Endodermal cell (in vitro differentiated cells): ENCODE measurements at places on chromosomes 13 and 19.
A peak's percentile ranks its signal among the peaks of the same experiment; 100 is the strongest.

- H3K4me3 ChIP-seq = no peak overlapping the region
- H3K27ac ChIP-seq = no peak overlapping the region
- DNase-seq = no peak
These were observed 1131.7 kb downstream of the SLITRK5 start for GRCh38 chr13:88802886-88803285.

GRCh38 chr13:109787135-109787954 is 962 bp upstream of the IRS2 start:
- H3K27ac ChIP-seq = peak overlapping the region; percentile 53
- H3K4me3 ChIP-seq = peak overlapping the region; percentile 81
- H3K27me3 ChIP-seq = no peaks in the 10 kb centered on the region
- peak; percentile 86 for DNase-seq
- H3K36me3 ChIP-seq = peaks cover 2% of the 10 kb centered on the region

DNA sequence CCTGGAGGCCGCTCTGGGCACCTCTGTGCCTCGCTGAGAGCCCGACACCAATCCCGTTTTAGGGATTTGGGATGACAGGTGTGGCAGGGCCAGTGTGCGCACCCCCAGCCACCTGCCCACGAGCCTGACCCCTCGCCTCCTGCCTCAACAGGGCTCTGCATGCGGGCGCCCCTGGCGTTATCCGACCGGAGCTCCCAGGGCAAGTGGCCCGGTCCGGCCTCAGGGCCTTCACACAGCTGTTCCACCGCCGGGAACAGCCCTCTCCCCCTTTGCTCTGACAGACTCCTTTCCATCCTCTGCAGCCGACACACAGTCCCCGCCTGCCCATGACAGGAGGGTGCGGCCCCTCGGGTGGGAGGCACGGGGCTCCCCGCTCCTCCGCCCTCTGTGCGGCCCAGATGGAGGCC is 7.1 kb upstream of the WDR18 start:
- DNase-seq = no peak
- no peak overlapping the region for H3K27ac ChIP-seq
- no peak overlapping the region for H3K4me3 ChIP-seq
- H3K27me3 ChIP-seq = no peaks in the 10 kb centered on the region
- peaks cover 7% of the 10 kb centered on the region for H3K4me1 ChIP-seq
- H3K36me3 ChIP-seq = peaks cover 5% of the 10 kb centered on the region

DNA sequence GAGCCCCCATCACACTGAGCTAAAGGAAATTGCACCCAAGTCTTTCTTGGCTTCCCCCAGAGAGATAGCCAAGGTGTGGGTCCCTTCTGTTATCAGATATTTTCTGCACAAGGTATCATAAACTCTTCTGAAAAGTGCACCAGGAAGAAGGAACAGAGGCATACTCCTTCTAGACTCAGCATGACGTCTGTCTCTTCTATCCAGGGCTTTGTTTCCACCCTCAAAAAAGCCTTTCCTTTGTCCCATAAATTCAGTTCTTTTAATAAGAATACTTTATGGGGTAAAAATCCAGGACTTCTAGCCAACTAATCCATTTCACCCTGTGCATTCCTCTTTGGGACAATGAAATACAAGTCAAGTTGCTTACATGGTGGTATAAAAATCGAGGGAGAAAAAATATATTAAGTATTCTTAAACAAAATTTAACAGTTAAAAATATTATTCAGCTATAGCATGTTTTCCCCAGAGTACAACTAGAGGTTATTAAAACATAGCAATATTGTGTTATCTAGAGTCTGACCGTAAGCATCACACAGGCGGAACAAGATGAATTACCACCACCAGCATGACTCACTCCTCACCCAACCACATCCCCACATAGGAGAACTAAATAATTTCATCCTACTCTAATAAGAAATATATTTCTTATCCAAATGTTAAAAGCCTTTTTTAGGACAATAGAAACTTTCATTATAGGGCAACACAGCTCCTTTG is 79.9 kb upstream of the GPC6 start:
- no peaks in the 10 kb centered on the region for H3K4me1 ChIP-seq
- H3K36me3 ChIP-seq = no peaks in the 10 kb centered on the region
- no peak for DNase-seq
- H3K4me3 ChIP-seq = no peak overlapping the region

GRCh38 chr19:42360787-42361544 is 29.1 kb downstream of the CNFN start:
- H3K27ac ChIP-seq = no peak overlapping the region
- no peak overlapping the region for H3K4me3 ChIP-seq
- no peaks in the 10 kb centered on the region for H3K27me3 ChIP-seq
- peak; percentile 80 for DNase-seq
- peaks cover 28% of the 10 kb centered on the region for H3K36me3 ChIP-seq

DNA sequence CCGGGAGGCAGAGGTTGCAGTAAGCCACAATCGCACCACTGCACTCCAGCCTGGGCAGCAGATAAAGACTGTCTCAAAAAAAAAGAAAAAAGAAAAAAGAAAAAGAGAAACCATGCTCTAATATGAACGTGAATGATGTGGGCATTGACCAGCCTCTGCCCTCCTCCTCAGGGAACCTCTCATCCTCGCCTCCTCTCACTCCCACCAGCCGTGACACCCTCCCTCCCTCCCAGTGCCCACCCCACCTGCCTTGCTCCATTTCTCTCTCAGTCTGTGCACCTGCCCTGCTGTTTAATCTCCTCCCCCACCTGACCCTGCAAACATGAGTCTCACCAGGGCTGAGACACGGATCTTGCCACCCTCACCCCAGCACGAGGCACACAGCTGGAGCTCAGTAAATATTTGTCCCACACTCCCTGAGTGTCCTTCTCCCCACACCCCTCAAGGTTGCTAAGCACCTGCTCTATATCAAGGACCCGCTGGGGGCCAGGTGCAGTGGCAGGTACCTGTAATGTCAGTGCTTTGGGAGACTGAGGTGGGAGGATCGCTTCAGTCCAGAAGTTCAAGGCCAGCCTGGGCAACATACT is 7.5 kb upstream of the BCAT2 start:
- no peak overlapping the region for H3K27ac ChIP-seq
- peaks cover 30% of the 10 kb centered on the region for H3K36me3 ChIP-seq
- no peak for DNase-seq
- no peak overlapping the region for H3K4me3 ChIP-seq
- H3K4me1 ChIP-seq = no peaks in the 10 kb centered on the region

- DNase-seq = no peak
- no peak overlapping the region for H3K27ac ChIP-seq
- H3K4me3 ChIP-seq = no peak overlapping the region
- no peaks in the 10 kb centered on the region for H3K4me1 ChIP-seq
These were observed 7.5 kb downstream of the RPL21 start for GRCh38 chr13:27258637-27259386.

DNA sequence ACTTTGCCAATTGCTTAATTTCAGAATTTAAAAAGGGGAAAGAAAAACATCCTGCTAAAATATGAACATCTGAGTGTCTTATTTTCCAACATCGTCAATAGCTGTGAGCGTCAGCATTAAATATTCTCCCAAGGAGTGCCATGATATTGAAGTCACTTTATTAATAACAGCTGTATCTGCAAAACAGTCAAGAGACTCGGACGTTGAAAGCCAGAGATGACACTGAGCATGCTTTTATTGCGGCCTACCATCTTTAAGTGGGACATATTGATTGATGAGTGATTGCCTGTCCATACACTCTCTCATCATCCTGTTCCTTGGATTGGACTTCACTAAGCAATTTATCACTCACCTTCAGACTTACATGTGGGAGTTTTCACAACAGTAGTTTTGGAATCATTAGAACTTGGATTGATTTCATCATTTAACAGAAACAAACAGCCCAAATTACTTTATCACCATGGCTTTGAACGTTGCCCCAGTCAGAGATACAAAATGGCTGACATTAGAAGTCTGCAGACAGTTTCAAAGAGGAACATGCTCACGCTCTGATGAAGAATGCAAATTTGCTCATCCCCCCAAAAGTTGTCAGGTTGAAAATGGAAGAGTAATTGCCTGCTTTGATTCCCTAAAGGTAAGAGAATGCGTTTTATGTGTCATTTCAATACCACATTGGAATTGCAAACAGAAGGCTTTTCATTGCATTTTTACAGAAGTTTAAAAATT is 53.8 kb downstream of the MBNL2 start:
- no peaks in the 10 kb centered on the region for H3K4me1 ChIP-seq
- no peak overlapping the region for H3K27ac ChIP-seq
- no peak overlapping the region for H3K4me3 ChIP-seq
- DNase-seq = no peak
- H3K36me3 ChIP-seq = no peaks in the 10 kb centered on the region

DNA sequence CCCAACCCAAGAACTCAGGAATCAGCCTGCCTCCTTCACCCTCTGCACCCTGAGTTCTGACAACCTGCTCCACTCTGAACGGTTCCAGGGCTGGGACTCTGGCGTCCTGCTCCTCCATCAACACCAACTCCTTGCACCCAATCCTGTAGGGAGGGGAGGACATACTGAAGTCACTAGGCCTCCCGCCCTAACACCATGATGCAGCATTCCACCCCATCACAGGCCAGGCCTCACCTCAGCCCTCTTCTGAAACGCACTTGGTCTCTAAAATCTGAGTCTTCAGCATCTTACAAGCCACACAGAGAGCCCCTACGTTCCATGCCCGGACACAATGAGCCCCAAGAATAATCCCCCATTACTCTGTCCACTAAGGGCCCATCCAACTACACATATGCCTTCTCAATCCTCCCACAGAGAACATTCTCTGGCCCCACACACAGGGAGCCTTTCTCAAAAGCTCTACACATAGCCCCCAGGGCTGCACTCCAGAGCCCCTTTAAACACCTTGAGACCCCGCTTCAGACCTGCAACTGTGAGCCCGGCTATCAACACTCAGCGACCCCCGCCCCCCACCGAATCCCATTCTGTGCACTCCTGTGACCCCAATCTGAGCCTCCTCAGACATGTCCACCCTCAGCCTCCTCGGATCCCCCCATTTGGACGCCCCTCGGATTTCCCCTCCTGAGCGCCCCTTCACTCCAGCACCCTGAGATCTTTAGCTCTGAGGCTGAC is 567 bp downstream of the ALKBH6 start:
- DNase-seq = no peak
- H3K36me3 ChIP-seq = no peaks in the 10 kb centered on the region
- peak overlapping the region; percentile 97 for H3K4me3 ChIP-seq
- H3K4me1 ChIP-seq = no peaks in the 10 kb centered on the region
- H3K27me3 ChIP-seq = no peaks in the 10 kb centered on the region
- no peak overlapping the region for H3K27ac ChIP-seq

DNA sequence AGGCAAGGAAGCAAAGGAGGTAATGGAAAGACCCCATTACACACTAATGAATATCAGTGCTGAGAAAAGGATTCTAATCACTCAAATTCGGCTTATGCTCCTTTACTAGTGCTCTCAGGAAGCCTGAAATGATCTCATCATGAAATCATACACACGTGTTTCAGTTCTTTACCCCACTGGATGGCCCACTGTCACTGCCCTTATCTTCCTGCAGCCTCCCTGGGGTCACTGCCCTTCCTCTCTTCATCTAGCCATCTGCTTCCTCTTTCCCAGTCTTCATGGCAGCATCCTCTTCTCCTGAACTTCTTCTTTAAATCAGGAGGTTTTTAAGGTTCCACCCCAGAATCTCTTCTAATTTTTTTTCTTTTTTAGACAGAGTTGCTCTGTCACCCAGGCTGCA is 27.9 kb upstream of the EEF1AKMT1 start:
- H3K27ac ChIP-seq = no peak overlapping the region
- DNase-seq = no peak
- H3K36me3 ChIP-seq = peaks cover 47% of the 10 kb centered on the region
- no peaks in the 10 kb centered on the region for H3K27me3 ChIP-seq
- H3K4me3 ChIP-seq = no peak overlapping the region

- H3K4me1 ChIP-seq = no peaks in the 10 kb centered on the region
- no peaks in the 10 kb centered on the region for H3K27me3 ChIP-seq
- no peak overlapping the region for H3K27ac ChIP-seq
- no peak overlapping the region for H3K4me3 ChIP-seq
- no peaks in the 10 kb centered on the region for H3K36me3 ChIP-seq
These were observed 8.0 kb upstream of the SAE1 start for GRCh38 chr19:47122359-47123335.

DNA sequence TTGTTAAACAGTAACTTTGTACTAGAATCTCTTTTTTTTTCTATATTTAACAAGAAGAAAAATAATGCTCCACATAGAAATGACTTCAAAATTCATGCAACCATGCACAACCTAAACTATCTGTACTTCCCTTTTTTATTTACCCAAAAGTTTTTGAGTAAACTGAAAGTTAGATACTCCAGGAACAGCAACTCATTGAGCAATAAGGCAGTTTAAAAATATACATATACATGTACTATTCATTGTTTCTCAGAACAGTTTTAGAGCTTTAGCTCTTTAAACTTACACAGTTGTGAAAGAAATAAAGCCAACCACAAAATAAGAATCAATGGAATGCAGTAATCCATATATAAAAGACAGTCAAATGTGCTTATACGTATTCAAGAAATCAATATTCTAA is 39.2 kb downstream of the MTMR6 start:
- H3K4me1 ChIP-seq = no peaks in the 10 kb centered on the region
- H3K36me3 ChIP-seq = peaks cover 25% of the 10 kb centered on the region
- no peaks in the 10 kb centered on the region for H3K27me3 ChIP-seq
- H3K4me3 ChIP-seq = no peak overlapping the region
- DNase-seq = no peak

DNA sequence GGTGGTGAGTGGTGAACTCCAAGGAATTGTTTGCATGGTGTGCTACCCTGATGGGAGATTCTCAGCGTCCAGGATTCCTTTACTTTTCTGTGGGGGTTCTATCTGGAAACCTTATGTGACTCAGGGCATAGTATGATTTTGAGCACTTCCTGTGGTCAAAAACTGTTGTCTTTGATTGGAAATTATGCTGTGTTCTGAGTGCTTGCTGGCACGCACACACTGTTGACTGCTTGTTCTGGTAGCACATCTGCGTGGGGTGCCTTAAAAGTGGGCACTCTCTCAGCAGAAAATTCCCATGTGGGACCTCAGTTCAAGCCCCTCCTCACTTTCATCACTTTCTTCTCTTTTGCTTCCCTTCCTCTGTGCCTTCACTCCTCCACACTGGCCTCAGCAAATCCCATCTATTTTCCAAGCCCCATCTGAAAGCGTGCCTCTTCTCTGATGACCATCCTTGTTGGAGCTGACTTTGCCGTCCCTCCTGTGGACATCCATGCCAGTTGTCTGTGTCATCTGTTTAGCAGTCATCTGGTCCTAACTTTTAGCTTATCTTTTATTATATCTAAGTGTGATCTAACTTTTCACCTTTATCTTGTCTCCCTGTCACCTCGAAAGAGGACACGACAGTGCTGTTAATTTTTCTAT is 56.4 kb upstream of the NPAS1 start:
- no peaks in the 10 kb centered on the region for H3K27me3 ChIP-seq
- no peak overlapping the region for H3K27ac ChIP-seq
- DNase-seq = no peak
- H3K4me1 ChIP-seq = no peaks in the 10 kb centered on the region
- no peak overlapping the region for H3K4me3 ChIP-seq
- H3K36me3 ChIP-seq = peaks cover 5% of the 10 kb centered on the region

GRCh38 chr19:14470031-14470876 is 4.9 kb downstream of the PTGER1 start:
- H3K4me1 ChIP-seq = no peaks in the 10 kb centered on the region
- DNase-seq = no peak
- H3K27me3 ChIP-seq = no peaks in the 10 kb centered on the region
- H3K27ac ChIP-seq = no peak overlapping the region
- peaks cover 28% of the 10 kb centered on the region for H3K36me3 ChIP-seq
- no peak overlapping the region for H3K4me3 ChIP-seq
